T-cell (primary cell): ENCODE measurements at places on chromosomes 5 and 9. TPM values are rescaled to one million over a fixed set of nuclear protein-coding genes. Genes with fewer than 3 reads are reported as not detected.

DNA sequence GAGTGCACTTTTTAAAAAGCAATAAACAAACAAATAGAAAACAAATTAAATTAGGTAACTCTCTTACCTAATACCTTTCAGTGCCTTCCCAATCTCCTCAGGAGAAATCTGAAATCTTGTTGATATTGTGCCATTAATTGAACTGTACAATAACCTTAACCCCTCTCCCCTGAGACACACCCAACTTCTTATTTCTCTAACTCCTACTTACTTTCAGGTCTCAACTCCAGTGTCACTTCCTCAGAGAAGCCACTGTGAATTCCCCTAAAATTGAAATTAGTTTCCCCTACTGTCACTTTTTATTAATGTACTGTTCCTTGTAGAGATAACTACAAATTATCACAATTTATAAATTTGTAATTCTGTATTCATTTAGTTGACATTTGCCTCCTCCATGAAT, 295.3 kb upstream of the TNC start:
- no peak overlapping the region for H3K27ac ChIP-seq
- no peak for DNase-seq
- H3K36me3 ChIP-seq: no peaks in the 10 kb centered on the region
- H3K27me3 ChIP-seq: no peaks in the 10 kb centered on the region
- H3K4me3 ChIP-seq: no peak overlapping the region

NEK6 gene
- total RNA-seq: 8.4 TPM

DNA sequence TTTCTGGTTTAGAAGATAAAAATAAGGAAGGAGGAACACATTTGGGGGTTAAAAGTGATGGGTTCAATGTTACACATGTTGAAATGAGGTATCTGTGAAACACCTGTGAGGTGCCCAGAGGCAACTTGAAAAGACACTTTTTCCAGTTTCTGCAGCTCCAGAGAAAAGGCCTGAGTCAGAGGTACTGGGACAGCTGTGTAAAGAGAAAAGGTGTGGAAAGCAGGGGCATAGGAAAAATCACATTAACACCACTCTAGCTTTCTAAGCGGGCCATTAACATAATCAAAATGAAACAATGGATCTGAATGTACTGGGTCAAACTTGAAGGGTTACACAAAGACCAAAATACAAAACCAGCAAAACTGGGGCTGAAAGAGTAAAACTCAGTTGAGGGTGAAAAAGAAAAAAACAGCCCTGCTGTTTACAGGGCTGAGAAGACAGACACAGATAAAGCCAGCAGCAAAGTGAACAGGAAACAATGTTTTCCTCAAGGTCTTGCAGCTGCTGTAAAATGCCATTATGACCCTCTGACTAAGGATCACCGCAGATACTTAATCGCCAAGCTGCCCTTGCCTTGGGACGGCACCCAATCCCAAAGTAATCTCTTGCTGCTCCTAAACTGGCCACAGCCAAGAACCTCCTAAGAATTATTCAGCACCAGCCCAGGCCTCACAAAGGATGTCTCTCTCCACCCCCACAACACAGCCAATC, 104.7 kb downstream of the DROSHA start:
- no peaks in the 10 kb centered on the region for H3K4me1 ChIP-seq
- no peak for DNase-seq
- H3K27me3 ChIP-seq: no peaks in the 10 kb centered on the region

DNA sequence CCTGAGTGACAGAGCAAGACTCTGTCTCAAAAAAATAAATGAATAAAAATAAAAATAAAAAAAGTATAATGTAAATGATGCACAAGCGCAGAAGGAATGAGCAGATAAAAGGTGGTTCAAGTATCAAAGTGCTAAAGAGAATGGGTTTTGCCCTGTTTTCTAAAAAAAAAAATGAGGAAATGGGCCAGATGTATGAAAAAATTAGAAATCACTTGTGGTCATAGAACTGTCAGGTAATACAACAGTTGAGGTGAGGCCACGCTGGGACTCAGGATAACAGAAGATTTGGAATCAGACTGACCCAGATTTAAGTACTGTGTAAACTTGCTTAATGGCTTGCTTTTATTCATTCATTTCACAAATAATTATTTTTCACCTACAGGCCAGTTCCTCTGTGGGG, 69.8 kb downstream of the MAPKAP1 start:
- no peak overlapping the region for H3K4me3 ChIP-seq
- no peaks in the 10 kb centered on the region for H3K27me3 ChIP-seq
- no peak overlapping the region for H3K27ac ChIP-seq
- peaks cover 7% of the 10 kb centered on the region for H3K4me1 ChIP-seq
- DNase-seq: no peak
- H3K36me3 ChIP-seq: no peaks in the 10 kb centered on the region

GRCh38 chr5:139410993-139411828, 7.3 kb upstream of the SPATA24 start:
- H3K4me3 ChIP-seq: no peak overlapping the region
- no peaks in the 10 kb centered on the region for H3K27me3 ChIP-seq
- no peak overlapping the region for H3K27ac ChIP-seq

GRCh38 chr5:31434898-31435297, 97.0 kb downstream of the DROSHA start:
- H3K4me1 ChIP-seq: no peaks in the 10 kb centered on the region
- no peak overlapping the region for H3K27ac ChIP-seq
- H3K4me3 ChIP-seq: no peak overlapping the region
